NCI-H2029 (cell line): ENCODE measurements at places on chromosomes 7 and 10.

DNA sequence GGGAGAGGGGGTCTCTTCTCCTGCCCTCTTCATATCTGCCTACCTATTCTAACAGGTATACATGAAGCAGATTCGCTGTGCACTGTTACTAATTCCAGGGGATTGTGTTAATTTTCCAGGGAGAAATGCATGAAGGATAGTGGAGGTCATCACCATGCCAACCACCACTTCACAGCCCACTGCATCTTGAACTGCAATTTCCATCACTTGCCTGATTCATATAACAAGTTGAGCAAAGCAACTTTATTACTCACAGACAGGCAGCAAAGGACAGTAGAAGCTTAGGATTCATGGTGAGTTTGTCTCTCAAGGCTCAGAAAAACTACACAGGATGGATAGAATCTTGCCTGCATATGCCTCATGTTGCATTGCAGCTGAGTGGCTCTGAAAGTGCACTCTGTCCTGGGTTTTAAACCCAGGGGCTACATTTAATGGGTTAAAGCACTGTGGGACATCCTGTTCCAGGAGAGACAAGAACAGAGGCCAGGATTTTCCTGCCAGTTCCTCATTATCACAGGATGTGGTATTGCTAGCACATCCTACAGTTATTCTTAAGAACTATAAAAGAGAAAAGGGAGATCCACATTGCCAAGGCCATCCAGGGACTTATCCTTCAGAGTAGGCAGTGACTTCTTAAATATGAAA, 136.9 kb upstream of the PRSS1 start:
- DNase-seq, result no peak

GRCh38 chr7:151078233-151079040, 2.2 kb downstream of the FASTK start:
- DNase-seq, result no peak

DNA sequence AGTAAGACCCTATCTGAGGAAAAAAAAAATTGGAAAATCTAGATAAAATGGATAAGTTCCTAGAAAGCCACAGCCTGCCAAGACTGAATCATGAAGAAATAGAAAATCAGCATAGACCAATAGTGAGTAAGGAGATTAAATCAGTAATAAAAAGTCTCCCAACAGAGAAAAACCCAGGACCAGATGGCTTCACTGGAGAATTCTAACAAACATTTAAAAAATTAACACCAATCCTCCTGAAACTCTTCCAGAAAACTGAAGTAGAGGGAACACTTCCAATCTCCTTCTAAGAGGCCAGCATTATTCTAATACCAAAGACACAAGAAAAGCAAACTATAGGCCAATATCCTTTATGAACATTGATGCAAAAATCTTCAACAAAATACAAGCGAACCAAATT, 8.8 kb upstream of the LIMK1 start:
- no peak for DNase-seq

- DNase-seq, result no peak
Measured at GRCh38 chr10:6446711-6447110, 133.4 kb downstream of the PRKCQ start.

- DNase-seq, result no peak
Measured at GRCh38 chr10:74924251-74924963, 98.0 kb downstream of the KAT6B start.

DNA sequence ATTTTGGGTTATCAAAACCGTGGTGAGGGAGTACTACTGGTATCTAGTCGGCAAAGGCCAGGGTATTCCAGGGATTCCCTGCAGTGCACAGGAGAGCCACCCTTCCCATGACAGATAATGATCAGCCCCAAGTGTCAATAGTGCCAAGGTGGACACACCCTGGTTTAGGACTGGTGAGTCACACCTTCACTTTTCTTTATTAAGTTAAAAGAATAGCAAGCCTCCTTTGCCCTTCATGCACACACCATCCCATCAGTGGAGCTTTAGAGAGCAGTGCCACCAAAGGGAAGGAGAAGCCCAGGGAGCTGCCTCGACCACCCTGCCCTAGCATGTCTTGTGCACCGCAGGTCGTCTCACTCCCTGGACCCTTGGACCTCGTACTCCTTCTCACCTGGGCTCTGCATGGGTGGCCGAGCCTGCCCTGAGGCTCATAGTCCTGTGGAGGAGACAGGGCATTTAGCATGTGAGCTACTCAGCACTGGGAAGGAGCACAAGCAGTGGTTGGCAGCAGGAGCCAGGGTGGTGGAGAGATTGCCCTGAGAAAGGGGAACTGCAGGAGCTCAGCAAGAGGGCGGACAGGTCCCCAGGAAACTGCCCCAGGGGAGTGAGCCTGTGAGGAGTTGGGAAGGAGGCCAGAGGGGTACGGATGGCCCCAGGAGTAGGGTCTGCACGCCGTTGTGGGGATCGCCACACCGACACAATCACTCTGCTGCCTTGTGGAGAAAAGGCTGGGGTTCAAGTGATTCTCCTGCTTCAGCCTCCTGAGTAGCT, 17.4 kb downstream of the UBE2D4 start:
- no peak for DNase-seq

DNA sequence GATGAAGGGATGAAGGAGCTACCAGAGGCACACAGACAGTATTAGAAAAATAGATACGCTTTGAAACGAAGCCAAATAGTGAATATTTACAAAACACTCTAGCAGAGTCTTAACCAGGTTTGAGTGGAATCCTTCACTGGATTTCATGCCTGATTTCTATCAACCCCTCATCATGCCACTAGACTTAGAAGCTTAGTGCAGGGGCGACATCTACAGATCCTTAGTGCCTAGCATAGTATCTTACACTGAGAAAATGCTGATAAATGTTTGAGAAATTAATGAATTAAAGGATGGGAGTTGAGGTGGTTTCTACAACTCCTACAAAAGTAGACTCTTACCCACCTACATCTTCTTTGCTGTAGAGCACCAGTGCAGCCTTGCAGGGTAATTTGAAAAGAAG, 54.7 kb upstream of the CCNJ start:
- DNase-seq, result no peak

DNA sequence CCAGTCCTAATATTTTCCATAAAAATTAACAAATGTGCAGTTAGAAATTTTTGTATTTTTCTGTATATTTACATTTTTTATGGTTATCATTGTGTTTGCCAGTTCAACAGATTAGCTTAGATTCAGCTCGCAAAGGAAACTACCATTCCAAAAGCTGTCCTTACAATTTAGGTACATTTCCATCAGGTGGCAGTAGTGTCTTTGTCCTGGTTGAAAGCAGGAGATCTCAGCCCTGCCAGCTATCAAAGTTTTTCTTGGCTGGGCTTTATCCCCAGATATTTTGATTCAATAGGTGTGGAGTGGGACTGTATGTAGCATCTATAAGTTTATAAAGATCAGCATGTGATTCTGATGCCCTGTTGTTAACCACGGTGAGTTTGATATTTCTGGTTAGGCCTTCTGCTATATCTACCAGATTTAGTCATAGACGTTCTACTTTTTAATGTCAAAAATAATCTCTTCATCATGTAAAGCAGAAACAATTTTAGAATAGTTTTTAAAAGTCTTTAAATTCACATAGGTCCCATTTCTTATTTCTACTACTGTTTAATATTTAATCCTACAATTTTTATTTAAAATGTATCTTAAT, 15.5 kb upstream of the ICA1 start:
- DNase-seq, result peak; percentile 43

GRCh38 chr7:82669141-82669540, 225.6 kb upstream of the CACNA2D1 start:
- no peak for DNase-seq

DNA sequence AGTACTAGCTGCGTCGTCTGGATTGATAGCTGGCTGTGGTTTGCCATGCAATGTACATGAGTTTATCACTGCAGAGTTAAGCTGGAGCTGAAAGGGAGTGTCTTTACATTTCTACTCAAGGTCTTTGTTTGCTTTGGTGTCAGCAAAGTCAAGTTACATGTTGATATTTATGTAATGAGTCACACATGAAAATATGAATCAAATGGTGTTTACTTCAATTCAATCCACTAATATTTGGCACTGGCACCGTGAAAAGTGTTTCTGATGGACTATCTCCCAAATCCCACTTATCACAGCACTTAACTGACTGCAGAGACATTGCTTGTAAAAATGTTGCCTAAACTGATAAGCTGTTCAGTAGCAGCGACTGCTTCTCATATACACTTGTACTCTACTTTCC, 395.9 kb downstream of the TFEC start:
- DNase-seq, result peak; percentile 12

DNA sequence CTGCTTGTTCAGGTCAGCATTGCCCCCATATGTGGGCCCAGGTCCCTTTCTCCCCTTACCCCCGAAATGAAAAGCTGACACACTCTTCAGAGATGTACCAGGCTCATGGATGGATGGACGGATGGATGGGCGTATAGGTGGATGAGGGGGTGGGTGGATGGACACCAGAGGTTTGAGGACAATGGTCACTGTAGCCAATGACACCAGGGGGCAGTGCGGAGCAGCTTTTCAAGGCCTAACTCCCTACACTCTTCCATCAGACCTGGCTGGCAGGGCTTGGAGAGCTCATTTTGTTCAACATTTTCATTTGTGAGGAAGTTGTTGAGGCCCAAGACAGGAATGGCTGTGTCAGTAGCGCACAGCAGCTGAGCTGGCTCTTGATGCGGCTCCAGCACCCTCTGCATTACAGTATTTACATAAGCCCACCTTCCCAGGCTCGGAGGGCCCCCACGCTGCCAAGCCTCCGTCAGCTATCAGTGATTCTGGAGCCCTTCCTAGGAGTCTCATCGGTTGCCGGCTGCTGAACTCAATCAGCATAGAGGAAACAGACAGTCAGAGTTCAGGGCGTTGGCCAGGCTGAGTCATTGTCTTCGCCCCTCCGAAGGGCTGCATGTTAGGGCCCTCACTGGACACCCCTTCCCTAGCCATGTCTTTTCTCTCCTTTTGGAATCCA, 11.6 kb upstream of the FFAR4 start:
- peak; percentile 22 for DNase-seq

DNA sequence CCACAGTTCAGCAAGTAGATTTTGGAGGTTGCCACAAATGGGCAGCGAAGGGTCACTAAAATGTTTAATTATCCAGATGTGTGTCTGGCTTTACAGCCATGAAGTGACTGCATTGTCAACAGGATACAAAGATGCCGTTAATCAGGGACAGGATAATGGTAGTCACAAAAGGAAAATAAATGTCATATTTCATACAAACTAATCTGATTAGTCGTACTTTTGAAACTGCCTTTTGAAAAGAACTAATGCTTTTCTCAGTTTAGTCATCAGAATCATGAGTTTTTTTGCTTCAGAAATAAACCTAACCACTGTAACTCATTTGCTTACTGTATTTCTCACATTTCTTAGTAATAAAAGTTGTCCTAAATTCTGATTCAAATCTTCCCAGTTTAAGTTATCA, 22.2 kb upstream of the WNT16 start:
- DNase-seq, result no peak

DNA sequence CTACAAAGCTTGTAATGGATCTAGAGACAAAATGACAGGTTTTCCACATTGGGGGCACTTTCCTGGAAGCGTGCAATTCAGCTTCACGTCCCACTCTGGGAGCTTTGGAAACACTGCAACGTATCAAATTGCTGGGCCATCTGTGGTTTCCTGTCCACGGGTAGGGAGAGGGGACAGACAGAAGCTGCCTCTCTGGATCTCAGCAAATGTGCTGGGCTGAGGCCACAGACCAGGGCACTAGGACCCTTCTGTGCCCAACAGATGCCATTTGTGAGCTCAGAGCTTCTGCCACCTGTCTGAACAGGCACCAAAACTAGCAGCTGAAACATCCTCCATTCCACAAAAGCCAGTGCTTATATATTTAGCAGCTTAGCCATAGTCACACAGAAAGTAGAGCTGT, 40.9 kb upstream of the FRMD4A start:
- DNase-seq, result no peak

GRCh38 chr7:26690135-26690805, 174.1 kb downstream of the SKAP2 start:
- DNase-seq, result no peak

DNA sequence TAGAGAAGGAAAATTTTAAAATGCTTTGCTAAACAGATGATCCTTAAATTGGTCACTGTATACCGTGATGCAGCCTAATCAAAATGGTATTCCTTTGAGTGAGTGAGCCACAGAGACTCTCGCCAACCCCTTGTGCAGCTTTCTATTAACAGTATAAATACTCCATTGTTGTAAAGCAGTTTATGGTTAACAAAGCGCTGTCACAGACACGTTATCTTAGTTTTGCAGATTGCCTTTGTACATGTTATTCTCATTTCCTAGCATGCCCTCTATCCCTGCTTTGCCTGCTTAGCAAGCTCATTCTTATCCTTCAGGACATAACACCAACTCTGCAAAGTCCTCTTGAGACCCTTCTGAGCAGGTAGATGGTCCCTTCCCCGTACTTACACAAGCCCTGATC, 694.4 kb downstream of the AUTS2 start:
- no peak for DNase-seq

DNA sequence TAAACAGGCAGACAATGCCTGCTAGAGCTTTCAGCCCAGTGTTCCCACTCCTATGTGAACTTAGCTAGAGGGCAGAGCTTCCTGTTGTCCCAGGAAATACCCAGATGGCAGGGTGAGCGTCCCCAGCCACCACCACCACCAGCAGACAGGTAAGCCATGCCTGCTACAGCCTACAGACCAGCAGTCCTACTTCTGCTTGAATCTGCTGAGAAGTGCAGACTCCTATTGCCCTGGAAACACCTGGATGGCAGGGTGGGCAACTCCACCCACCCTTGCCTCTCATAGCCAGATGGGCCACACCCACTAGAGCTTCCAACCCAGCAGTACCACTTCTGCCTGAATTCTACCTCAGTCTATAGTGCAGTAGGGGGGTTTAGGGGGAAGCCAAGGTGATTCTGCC, 64.4 kb downstream of the FBXL13 start:
- DNase-seq, result no peak
